ENCODE measurements at places on chromosomes 3 and 15.
A peak's percentile ranks its signal among the peaks of the same experiment; 100 is the strongest.

DNA sequence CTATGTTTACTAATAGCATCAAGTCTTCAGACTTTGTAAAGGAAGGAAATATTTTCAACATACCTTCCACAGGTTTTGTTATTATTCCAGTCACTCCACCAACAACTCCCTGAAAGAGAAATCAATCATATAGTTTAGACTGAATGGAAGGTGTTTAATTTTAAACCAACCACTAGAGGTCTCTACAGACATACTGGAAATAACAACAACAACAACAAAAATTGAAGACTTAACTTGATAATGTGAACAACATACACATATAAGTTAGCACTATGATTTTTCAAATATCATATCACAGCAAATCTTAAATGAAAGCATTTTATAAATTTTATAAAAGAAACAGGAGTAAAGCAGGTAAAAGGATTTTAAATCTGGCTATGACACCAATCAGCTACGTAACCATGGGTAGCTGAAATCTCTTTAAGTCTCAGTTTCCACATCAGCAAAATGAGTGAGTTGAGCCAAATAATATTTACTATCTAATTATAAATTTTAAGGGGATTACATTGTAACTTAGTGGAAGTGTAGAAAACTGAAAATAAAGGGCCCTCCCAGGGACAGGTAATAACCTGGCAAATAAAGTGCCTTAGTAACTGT, 188.2 kb downstream of the VPS13C start:
- no peak for DNase-seq

DNA sequence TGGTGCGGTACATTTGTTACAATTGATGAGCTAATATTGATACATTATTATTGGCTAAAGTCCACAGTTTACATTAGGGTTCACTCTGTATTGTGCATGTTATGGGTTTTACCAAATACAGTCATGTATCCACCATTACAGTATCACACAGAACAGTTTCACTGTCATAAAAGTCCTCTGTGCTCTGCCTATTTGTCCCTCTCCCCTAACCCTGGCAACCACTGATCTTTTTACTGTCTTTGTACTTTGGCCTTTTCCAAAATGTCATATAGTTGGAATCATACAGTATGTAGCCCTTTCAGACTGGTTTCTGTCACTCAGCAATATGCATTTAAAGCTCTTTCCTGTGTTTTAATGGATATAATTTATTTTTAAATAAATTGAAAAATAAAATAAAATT, 83.1 kb upstream of the SLC4A7 start:
- DNase-seq = no peak

- DNase-seq = no peak
Measured at GRCh38 chr3:177652556-177653291, 455.4 kb upstream of the TBL1XR1 start.

- no peak for DNase-seq
Measured at GRCh38 chr15:75237316-75237982, 20.7 kb upstream of the GOLGA6C start.

DNA sequence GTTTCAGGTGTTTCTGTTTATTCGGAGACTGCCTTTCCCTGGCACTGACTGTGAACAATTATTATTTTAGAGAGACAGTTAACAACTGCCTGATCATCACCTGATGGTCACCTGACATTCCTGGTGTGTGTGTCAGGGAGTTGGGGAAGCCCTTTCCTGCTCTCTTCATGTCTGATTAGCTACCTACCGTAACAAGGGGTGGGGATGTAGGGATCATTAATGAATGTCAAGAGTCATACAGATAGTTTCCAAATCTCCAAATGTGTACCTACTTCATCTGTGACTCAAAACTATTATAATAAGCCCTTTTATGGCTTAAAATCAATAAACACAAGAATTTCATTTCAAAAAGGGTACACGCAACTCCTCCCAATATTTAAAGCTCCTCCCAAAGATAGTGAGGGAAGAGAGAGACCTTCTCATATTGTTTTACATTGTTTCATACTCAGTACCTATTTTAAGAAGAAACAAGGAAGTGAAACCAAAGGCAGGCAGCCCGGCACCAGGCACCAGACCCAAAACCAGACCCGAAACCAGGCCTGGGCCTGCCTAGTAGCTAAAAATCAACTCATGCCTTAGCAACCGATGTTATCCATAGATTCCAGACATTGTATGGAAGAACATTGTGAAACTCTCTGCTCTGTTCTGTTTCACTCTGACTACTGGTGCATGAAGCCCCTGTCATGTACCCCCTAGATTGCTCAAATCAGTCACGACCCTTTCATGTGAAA, 844.9 kb upstream of the ALCAM start:
- peak; percentile 55 for DNase-seq

DNA sequence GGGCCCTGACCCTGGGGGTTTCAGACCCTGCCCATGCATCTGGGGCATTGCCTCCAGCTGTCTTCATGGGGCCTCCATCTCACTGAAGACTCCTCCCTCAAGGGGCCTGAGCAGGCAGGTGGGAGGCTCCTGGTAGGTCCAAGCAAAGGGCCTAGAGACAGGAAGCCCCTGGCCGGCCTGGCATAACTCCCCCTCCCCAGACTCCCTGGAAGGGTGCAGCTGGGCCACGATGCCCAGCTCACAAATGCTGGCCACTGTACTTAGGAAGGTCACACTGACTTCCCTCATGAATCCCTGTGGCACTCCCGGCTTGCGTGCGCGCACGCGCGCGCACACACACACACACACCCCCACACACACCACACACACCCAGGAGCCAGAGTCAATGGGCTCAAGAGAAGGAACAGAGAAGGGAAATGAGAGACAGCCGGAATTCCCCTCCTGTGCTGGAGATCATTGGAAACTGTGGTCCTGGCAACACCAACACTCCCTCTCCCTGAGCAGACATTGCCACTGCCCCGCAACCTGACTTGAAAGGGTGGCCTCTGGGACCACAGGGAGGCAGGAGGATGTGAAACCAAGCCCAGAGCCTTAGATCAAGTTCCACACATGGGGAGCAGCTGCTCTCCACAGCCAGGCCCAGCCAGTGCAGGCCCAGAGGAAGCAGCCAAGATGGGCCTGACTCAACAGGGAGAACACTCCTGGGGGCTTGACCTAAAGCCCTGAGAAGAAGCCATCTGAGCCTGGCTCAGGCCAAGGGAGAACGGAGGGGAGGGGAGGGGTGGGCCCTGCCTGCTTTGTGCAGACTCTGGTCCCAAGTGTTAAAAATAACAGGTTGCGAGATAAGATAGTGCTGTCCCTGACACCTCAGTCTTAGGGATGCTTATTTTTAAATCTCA, 69.7 kb downstream of the SCN5A start:
- DNase-seq = no peak

DNA sequence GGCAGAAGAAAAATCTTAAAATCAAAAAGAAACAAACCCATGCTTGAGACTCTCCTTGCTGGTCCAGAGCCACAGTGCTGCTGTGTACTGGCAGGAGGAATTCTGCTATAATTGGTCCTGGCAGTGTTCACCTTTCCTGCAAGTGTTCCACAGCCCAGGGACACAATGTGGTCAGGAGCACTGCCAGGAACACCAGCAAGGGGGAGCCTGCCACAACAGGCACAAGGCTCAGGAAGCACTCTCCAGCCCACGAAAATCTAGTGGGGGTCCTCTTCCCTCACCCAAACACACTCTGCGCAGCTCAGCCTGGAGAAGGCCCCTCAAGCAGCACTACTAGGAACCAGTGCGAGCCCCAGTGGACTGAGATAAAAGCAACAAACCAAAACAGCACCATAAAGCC, 92.9 kb downstream of the UBE3A start:
- DNase-seq = no peak

GRCh38 chr15:90839187-90840071, 29.0 kb upstream of the FURIN start:
- peak; percentile 45 for DNase-seq

- DNase-seq = no peak
Measured at GRCh38 chr3:123229145-123229544, 27.4 kb downstream of the SEC22A start.

GRCh38 chr3:124260206-124260915, 268.4 kb upstream of the ROPN1 start:
- DNase-seq = no peak

DNA sequence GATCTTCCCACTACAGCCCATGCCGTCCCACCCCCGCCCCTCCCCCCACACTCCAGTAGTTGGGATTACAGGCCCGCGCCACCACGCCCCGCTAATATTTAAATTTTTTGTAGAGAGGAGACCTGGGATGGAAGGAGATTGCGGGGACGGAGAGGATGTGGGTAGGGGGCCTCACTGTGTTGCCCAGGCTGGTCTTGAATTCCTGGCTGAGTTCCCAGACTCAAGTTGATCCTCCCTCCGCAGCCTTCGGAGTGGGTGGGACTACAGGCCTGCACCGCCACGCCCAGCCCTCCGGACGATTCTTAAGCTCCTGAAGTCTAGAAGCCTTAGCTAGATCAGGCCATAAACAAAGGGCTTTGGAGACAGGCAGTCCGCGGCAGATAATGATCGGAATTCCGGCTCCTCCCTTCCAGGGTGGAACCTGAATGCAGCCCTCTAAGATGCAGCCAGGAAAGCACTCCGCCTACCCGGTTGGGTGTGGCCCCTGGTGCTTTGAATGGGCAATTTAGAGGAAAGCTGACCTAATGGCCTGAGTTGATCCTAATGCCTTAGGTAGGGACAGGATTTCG, at the start of gene DPPA2:
Gene DPPA2 (minus strand): TSS at position 356 of the 569 bp plus-strand sequence. CDS start 1,975 bp downstream, outside the sequence.
- DNase-seq = no peak

GRCh38 chr15:70203981-70204560, 106.4 kb upstream of the TLE3 start:
- no peak for DNase-seq

DNA sequence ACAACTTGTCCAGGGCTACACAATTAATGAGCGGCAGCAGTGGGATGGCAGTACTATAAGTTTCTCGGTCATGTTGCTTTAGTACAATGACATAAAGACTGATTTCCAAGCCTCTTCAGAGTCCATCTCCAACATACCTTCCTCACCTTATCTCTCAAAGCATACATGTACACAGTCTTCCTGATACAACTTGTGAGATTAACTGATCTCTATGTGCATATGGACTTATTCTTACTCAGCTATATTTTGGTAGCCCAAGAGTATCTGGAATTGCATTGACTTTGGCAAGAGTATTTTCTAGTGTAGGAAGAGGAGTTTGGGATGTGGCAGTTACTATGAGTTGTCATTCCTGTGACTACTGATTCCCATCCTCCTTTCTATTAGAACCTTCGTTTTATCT, 575.0 kb downstream of the EDEM1 start:
- DNase-seq = no peak

Data from SIG-M5 (cell line).